ENCODE measurements at places on chromosomes 7 and 10.

DNA sequence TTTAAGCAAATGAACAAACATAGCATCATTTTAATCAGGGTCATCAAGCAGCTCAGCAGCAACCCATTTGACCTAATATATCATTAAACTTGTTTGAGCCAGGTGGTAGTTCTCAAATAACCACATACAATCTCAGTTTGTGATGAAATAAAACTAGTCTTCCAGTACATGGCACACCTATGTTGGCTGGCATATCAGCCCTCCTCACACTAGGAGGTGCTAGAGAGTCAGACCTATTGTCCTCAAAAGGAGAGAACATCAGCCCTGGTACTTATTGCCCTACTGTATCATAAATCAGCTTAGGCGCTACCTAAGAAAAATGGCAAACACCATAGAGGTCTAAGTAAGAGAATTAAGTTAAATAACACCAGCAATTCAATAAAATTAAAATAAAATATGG, 81.7 kb downstream of the CABCOCO1 start:
- DNase-seq, result no peak

DNA sequence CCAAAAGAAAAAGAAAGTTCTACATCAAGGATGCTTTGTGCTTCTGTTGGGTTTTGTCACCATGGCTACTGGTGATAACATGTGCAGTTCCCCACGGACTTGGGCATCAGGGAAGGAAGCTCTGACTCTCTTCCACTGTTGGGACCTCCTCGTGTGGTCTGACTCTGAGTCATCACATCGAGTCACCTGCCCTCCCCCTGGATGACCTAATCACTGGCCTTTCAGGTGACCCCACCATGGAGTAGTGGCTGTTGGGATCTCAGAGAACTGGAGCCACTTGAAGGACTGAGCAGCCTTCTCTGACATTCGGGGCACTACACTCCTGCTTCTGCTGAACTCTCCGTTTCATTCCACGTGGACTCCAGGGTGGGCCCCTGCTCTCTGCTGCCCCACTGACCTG, 60.8 kb upstream of the DOCK1 start:
- DNase-seq, result no peak

DNA sequence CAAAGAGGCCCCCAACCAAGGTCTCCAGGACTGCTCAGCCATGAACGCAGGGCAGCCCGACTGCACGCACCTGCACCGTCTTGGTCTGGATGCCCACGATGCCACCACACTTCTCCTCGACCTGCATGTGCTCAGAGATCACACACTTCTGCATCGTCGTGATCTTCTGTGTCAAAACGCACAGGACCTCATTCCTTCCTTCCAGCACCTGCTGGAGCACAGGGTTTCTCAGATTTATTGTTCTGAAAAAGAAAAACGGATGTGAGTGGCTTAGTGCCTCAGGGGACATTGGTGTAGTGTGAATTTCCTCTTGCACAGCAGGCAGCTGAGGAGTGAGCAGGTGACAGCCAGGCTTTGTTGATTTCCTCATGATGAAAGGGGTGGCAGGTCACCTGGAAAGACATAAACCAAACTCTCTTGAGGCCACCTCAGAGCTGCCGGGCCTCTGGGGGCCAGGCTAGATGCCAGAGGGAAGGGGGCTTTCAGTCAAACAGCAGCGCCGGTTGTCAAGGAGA, 38.2 kb downstream of the GSDME start:
- DNase-seq, result no peak

DNA sequence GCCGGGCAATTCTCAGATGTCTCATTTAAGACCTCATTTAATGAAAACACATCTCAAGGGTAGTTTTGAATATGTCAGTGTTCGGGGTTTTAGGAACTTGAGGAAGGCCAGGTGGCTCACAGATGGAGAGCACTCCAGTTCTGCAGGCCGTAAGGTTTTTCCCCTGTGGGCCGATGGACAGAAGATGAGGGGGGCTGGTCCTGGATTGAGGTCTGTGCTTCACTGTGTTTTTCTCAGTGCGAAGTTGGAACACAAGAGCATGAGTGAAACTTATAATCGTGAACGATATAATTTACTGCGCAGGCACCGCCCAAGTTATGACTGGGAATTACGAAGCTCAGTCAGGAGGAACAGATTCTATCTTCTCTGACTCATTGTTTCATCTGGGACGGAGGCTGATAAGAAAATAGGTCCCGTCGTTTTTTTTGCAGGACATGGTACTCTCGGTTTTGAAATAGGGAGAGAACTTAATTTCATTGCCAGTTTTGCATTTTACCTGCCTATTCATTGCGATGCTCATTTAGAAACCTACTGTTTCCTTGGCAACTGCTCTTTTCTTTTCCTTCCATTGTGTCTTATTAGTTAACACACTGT, 591.0 kb upstream of the PFKP start:
- no peak for DNase-seq

- peak; percentile 32 for DNase-seq
Observed at GRCh38 chr10:48981310-48981907, 41.8 kb upstream of the LRRC18 start.

DNA sequence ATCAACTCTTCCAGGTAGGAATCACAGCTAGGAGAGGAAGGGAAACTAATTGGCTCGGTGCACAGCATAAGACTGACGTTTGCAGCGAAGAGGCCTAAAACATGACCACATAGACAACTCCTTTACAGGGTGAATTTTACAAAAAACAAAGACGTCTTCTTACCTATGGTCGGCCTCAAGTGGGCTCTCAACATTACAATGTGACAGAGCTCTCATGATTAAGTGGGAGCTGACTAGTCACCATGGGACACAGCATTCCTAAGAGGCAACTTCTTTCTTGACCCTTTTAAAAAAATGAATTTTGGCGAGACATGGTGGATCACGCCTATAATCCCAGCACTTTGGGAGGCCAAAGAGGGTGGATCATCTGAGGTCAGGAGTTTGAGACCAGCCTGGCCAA, 4.6 kb downstream of the PDIA4 start:
- no peak for DNase-seq

DNA sequence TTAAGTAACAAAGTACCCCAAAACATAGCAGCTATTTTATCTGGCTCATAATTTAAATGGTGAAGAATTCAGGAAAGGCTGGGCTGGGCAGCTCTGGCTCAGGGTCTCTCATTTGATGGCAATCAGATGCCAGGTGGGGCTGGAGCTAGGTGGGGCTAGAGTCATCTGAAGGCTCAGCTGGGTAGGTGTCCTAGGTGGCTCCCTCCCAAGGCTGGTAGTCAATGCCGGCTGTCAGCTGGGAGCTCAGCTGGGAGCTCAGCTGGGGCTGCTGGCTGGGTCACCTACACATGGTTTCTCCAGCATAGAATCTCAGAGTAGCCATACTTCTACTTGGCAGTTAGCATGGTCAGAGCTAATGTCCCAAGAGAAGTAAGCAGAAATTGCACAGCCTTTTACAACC, 34.1 kb downstream of the OSBPL3 start:
- DNase-seq, result no peak

DNA sequence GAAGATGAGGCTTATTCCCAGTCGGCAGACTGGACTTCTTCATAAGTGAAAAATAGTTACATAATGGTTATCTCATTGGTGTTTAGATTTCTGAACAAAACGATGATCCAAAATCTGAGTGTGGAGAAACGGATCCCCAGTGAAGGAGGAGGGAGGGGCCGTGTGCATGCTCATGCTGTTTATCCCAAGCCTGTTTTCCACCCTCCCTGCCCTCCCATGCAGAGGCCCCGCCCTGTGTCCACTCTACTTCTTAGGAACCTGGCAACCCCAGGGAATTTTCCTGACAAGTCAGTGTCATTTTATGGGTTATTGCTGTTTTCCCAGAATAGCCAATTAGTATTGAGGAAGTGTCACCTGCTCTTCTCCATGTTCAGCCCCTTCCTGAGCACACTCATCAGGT, 174.0 kb downstream of the CELF2 start:
- no peak for DNase-seq

GRCh38 chr10:28177944-28178637, 124.8 kb downstream of the MPP7 start:
- DNase-seq, result no peak

DNA sequence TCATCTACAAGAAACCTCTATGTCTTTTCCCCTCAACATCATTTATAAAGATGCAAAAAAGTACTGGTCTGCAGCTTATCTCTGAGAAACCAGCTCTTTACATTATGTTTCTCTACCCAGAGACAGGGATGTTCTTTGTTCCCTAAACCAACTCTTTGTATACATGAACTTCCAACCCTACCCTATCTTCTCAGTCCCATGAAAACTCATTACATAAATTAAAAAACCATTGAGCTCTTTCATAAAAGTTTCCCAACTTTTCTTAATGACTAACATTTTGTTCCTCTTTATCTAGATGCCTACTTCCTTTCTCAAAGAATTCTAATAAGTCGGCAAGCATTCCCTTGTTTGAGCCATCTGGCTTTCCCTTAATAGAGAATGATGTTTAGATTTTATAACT, 192.8 kb upstream of the AGK start:
- DNase-seq, result no peak

- no peak for DNase-seq
Observed at GRCh38 chr7:815284-816216, 16.7 kb upstream of the SUN1 start.

DNA sequence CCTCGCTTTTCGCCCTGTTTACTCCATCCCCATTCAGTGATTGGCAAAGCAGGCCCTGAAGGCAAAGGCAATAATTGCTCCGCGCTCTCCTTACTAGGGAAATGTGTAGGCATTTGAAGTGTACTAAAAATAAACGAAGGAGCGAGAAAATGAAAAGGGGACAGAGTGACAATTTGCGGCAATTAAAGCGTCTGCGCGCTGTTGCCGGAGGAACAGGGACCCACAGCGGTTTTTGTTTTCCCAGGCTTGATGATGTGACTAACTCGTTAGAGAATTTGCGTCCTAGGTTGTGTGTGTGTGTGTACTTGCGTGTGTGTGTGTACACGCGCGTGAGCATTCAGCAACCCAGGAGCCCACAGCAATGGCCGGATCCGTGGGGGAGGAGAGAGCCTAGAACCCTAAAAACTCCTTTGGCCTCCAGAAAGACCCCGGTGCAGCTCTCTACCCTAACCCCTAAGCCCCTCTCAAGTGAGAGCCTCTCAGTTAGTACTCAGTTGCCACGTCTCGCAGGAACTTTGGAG, 7.8 kb upstream of the DLX6 start:
- DNase-seq, result no peak

DNA sequence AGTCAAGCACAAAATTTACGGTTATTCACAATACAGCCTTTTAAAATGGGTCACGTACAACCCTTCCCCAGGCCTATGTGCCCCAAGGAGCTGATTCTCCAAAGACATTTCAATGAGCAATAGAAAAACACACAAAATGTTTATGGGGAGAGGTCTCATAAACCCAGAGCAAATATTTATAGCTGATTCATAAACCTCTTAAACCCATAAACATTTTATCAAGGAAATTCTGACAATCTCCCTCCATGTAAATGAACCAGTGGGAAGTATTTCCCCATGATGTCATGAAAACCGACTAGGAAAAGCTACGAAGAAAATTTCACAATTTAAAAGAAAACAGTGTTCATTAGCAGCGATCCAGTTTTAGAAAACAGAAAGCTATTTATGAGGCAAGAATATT, 36.0 kb downstream of the SFMBT2 start:
- no peak for DNase-seq

GRCh38 chr10:96747734-96748550, 27.6 kb upstream of the PIK3AP1 start:
- DNase-seq, result no peak

- no peak for DNase-seq
Observed at GRCh38 chr10:68212721-68213352, 19.1 kb downstream of the ATOH7 start.

- DNase-seq, result no peak
Observed at GRCh38 chr10:31207636-31208035, 111.4 kb upstream of the ZEB1 start.

- peak; percentile 96 for DNase-seq
Observed at GRCh38 chr10:79266543-79267312, 80.5 kb upstream of the PPIF start.

GRCh38 chr7:129252128-129252527, 27.3 kb downstream of the AHCYL2 start:
- no peak for DNase-seq

DNA sequence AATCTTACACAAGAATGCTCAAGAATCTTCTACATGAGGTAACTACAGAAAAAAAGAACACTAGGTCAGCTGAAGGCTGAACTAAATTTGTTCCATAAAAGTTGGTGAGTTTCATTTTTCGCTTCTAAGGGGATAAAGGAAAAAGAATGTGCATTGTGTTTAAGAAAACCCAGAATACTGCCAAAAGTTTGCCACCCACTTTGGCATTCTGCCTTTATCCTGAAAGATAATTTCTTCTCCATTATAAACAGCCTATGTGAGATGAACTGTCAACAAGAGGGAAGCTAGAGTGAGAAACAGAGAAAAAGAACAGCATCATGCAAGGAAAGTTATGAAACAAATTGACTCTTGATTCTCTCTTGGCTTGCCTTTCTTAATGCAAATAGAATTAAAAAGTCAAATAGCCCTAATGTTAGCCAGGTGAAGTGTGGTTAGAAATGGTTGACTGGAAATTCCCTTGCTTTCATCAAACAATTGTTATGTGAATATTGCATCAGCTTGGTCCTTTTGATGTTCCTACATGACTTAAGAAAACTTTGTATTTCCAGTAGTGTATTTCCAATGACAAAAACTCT, 25.8 kb downstream of the STEAP1 start:
- peak; percentile 19 for DNase-seq

DNA sequence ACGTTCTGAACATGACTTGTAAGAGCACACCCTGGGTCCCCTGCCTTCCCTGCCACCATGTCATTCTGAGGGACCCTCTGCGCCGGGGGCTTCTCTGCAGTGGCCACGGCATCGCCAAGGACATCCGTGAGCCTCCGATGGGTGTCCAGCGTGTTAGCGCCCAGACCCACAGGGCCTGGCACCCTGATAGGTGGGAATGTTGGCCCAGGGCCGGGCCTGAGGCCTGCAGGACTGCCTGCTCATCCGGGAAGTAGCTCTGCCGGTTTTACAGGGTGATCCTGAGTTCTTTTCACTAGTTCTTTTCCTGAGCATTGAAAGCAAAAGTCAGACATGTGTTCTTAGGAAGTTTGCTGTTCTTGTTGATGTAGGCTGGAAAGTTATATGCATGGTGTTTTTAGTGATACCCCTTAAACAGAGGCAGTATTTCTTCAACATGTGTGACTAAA, 54.5 kb downstream of the WDR37 start:
- DNase-seq, result no peak

GRCh38 chr7:125892434-125892833, 962.8 kb upstream of the POT1 start:
- DNase-seq, result no peak

DNA sequence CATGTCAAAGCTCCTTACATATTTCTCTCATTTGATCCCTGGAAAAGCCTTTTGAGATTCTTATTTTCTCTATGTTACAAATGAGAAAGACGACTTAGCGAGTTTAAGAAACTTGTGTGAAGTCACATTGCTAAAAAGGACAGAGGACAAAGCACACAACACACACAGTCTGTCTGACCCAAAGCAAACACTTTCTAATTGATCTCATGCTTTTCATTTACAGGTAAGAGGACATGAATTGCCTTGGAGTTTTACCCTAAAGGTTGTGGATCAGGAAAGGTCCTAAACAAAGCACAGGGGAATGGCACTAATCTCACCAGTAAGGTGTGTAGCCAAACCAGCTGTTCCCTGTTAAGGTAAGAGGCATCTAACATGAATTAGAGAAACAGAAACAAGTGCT, 18.7 kb downstream of the SLC35G1 start:
- DNase-seq, result no peak
